ENCODE measurements at places on chromosomes 1 and 21.

- DNase-seq = no peak
Measured at GRCh38 chr1:21175324-21175669, 1.4 kb downstream of the EIF4G3 start.

DNA sequence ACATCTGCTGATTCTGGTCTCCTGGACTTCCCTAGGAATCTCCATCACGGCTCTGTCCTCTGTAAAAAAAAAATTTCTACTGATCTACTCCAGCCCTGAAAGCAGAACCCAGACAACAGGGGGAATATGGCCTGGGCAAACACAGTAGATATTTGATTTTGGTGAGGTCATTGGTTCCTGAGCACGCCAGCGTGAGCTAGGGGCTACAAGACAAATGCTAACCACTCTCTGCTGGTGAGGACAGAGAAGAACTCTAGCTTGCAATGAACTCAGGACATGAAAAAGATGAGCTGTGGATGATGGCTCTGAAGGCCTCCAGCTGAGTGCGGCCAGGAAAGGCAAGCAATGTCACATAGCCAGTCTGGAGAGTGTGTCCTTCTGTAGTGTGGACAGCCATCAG lies 17.2 kb upstream of the FYB2 start:
- DNase-seq = no peak

GRCh38 chr21:42665484-42665883 lies 12.1 kb downstream of the PDE9A start:
- DNase-seq = no peak

DNA sequence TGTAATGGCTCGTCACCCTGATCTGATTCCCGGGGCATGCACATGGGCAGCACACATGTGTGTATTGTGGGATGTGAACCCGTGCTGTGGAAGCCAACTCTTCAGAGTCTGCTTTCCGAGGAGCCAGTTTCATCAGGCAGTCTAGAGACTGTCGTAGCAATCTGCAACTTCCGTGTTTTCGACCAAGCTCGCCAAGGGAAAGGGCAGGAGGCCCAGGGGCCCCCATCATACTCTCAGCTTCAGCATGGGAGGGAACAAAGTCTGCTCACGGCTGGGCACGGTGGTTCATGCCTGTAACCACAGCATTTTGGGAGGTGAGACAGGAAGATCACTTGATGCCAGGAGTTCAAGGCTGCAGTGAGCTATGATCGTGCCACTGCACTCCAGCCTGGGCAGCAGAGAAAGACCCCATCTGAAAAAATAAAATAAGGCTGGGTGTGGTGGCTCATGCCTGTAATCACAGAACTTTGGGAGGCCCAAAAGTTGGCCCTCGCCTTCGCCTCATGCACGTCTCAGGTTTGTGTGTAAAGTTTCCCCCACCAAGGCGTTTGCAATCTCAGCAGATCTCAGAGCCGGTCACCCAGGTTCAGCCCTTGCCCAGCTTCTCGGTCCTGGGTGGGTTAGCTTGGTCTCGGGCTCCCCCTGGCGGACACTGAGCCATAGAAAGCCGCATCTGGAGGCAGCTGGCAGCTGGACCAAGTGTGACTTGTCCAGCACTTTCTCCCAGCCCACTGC lies 48.5 kb upstream of the SLC25A33 start:
- peak; percentile 75 for DNase-seq

- DNase-seq = no peak
Measured at GRCh38 chr21:28427394-28428022, 565.2 kb downstream of the LTN1 start.

DNA sequence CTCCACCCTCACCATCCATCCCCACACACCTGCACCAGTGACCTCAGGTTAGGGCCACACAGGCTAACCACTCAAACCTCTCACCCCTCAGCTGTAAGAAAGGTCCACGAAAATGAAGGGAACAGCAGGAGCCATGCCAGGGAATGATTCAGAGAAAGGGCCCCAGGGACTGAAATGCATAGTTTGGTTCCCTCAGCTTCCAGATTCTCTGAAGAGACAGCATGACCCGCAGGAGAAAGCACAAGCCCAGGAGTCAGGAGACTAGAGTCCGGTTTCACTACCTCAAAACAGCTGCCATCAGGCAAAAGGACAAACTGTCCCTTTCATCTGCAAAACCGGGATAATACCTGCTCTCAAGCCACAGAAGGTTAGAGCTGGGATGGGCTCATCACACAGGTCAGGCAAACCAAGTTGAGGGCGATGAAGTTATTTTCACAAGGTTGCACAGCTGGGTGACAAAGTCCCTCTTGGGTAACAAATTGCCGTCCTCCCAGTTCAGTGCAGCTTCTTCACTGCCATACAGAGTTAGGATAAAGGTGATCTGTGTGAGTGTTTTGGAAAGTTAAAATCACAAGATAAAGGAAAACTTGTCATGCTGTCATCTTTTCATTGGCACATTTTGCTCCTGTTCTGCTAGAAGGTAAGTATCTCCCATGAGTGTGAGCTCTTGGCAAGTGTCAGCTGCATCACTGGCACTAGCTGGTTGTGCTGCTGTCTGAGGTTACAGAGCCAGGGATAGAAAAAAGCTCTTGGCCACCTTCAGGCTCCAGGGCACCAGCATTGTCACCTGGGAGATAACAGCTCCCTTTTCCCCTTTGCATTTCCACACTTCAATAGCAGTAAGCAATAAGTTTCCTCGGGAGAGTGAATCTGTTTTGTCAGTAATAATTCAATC lies 120.4 kb downstream of the KCNH1 start:
- DNase-seq = no peak

Data from T-helper 17 cell (primary cell).